ACHN (cell line): ENCODE measurements at places on chromosomes 5 and 9.

DNA sequence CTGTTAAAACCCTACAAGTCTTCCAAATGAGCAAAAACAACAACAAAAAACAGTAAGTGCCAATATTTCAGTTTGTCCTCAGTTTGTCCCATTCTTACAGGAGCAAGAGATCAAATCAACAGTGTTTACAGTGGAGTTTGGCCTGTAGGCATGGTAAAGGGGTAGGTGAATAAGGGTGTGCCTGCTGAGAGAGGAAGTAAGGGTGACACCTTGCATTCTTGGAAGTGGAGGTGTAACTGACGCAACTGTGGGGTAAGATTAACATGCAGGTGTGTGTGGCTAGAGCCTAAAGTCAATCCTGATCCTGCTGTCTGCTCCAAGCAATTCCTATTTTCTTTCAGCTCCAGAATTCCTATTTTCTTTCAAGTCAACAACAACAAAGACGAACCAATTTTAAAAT, 43.4 kb downstream of the PFDN1 start:
- DNase-seq = no peak

DNA sequence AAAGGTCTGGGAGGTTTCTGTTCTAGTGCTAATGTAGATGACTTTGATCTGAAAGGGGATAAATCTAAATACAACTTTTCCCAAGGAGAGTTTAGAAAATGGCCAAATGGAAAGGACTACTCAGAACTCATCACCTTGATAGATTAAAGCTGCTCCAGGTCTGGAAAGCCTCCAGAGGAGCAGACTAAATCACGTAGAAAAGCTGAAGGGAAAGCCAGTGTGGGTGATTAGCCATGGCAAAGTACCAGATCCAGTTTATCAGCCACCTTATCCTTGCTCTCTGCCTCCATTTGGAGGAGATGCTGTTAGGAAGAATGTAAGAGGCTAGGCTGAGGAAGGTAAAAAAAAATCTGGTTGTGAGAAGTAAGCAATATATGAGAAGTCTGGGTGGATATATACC, 120.7 kb upstream of the RAI14 start:
- DNase-seq = no peak

- no peak for DNase-seq
These were observed 2.7 kb downstream of the CNTLN start for GRCh38 chr9:17137566-17137965.

GRCh38 chr9:35669331-35670145, 4.2 kb upstream of the CA9 start:
- peak; percentile 72 for DNase-seq

DNA sequence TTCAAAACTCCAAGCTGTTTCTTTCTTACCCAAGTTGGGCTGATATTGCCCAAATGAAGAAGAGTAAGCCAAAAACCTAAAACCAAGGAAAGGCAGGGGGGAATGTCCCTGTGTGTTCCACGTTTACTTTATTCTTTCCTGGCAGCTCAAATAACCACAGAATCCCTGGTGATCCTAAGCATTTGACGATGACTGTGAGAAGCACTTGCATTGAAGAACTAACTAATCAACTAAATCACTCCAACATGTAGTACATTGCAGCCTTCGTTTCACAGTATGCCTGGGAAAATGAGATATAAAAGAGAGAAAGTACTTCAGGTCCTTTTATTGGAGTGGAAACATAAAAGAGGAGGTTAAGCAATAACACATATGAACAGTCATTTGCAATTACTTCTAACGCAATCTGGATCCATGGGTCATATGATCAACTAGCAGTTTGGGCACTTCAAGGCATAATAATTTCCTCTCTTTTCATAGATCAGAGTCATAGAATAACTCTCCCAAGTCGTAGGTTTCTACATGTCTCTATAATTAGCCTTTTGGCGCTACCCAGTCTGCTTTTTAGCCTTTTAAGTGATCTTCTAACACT, 338.4 kb downstream of the TMEM167A start:
- no peak for DNase-seq
